ENCODE measurements at places on chromosomes 7 and 10.

GRCh38 chr10:95755511-95756004 lies 405 bp upstream of the ENTPD1 start:
- H3K36me3 ChIP-seq, result no peaks in the 10 kb centered on the region
- DNase-seq, result peak; percentile 19
- peaks cover 5% of the 10 kb centered on the region for H3K4me1 ChIP-seq
- H3K4me3 ChIP-seq, result peak overlapping the region; percentile 25
- no peaks in the 10 kb centered on the region for H3K27me3 ChIP-seq

DNA sequence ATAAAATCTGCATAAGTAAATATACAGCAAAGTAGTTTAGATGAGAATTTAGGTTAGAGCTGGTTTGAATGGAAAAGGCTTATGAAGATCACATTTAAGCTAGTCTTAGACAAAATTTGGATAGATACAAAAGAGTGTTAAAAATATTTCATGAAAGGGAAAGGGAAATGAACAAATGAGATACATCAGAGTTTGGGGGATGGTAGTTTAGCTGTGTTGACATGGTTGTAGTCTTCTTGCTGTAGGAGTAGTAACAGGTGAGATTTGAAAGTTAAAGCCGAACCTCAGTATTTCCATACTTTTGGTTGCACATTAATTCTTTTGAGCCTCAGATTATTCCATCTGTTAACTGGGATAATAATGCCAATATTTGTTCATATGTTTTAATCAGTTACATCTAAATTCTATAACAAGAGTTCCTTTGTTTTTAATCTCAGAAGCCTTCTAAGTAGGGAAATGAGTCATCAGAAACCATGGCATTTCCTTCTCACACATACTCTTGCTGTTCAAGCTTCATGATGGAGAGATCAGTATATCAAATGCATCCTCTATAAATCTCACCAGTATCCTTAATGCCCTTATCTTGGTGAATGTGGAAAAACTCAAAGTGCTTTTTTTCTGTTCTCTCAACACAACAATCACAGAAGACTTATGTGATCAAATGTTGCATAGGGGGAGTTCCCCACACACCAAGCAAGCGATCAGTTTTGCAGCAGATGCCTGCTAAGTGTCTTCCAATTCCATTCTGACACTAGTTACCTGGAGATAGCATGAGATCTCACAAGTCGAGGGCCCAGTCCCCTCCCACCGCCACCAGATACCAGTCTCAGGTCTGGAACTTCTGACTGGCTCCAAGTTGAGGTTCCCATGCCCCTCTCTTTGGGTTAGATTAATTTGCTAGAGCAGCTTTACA lies 84.7 kb downstream of the MAPK8 start:
- H3K27ac ChIP-seq, result no peak overlapping the region
- DNase-seq, result no peak
- no peaks in the 10 kb centered on the region for H3K36me3 ChIP-seq
- no peaks in the 10 kb centered on the region for H3K27me3 ChIP-seq

DNA sequence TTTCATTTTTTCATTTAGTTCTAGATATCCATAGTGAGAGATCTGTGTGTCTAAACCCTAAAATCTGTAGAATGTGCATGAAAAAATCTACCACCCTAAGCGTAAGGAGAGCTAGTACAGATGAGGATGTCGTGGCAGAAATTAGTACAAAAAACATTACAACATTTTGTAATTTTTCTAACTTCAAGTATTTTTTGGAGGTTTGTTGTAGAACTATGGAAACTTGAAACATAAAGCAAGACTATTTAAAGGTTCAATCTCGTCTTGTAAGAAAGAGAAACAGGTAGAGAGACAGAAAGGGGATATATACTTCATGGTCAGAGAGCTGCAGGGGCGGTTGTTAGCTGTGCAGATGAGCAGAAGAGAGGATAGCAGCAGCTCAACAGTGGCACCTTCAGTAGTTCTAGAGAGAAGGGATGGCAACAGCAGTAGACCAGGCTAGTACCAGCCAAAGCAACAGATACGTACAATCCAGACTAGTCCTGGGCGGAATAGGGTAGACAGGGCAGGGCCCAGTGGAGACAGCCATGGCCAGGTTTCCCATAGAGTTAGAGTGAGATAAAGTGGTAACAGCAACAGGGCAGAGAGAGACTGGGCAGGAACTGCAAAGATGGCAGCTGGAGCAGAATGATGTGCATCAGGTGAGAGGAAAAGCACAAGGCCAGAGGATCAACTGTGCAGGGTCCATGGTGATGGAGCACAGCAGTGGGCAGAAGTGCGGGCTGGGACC lies 145.2 kb downstream of the FRMD4A start:
- no peaks in the 10 kb centered on the region for H3K36me3 ChIP-seq
- no peak for DNase-seq
- no peak overlapping the region for H3K4me3 ChIP-seq
- peaks cover 5% of the 10 kb centered on the region for H3K27me3 ChIP-seq

GRCh38 chr7:30049173-30049572 lies 21.0 kb downstream of the PLEKHA8 start:
- no peaks in the 10 kb centered on the region for H3K36me3 ChIP-seq
- no peak for DNase-seq
- no peak overlapping the region for H3K27ac ChIP-seq
- H3K4me1 ChIP-seq, result no peaks in the 10 kb centered on the region

DNA sequence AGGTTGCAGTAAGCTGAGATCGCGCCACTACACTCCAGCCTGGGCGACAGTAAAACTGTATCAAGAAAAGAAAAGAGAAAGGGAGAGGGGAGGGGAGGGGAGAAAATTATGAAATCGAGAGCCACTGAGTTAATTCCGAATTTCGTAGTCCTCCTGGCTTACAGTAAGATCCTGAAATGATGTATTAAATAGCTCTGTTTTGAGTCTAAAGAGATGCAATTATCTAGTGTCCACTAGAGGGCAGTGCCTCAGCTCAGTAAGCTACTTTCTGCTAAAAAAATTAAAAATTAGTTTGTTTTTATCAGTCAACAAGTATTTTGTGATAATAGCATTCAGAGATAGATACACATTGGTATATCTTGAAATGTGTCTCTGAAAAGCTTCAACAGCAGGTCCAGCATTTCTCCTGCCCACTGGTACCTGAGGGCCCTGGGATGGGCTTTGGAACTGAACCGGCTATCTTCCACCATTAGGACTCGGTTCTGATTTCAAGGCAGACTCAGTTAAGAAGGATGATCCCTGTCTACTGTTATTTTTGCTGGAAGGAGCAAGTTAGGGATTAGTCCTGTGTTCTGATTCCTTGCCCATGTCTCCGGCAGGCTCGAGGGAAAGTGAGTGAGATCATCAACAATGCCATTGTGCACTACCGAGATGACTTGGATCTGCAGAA lies 19.5 kb downstream of the TSPAN33 start:
- no peak overlapping the region for H3K4me3 ChIP-seq
- peaks cover 4% of the 10 kb centered on the region for H3K4me1 ChIP-seq
- no peaks in the 10 kb centered on the region for H3K36me3 ChIP-seq

- no peak for DNase-seq
- no peak overlapping the region for H3K27ac ChIP-seq
- H3K4me1 ChIP-seq, result no peaks in the 10 kb centered on the region
- H3K27me3 ChIP-seq, result no peaks in the 10 kb centered on the region
- no peak overlapping the region for H3K4me3 ChIP-seq
Measured at GRCh38 chr10:24091256-24091655, 117.7 kb upstream of the KIAA1217 start.

- peak overlapping the region; percentile 11 for H3K27ac ChIP-seq
- no peak for DNase-seq
- no peak overlapping the region for H3K4me3 ChIP-seq
- no peaks in the 10 kb centered on the region for H3K36me3 ChIP-seq
Measured at GRCh38 chr10:75208181-75208580, 2.4 kb upstream of the VDAC2 start.

Measured in uterus (tissue), 4 donors.